ENCODE measurements at places on chromosomes 4 and X. TPM values are rescaled to one million over a fixed set of nuclear protein-coding genes. Genes with fewer than 3 reads are reported as not detected.

GRCh38 chr4:39631700-39632079 lies 7.0 kb downstream of the SMIM14 start:
- DNase-seq: no peak
- H3K27ac ChIP-seq: no peak overlapping the region
- no peaks in the 10 kb centered on the region for H3K27me3 ChIP-seq
- no peaks in the 10 kb centered on the region for H3K36me3 ChIP-seq

DNA sequence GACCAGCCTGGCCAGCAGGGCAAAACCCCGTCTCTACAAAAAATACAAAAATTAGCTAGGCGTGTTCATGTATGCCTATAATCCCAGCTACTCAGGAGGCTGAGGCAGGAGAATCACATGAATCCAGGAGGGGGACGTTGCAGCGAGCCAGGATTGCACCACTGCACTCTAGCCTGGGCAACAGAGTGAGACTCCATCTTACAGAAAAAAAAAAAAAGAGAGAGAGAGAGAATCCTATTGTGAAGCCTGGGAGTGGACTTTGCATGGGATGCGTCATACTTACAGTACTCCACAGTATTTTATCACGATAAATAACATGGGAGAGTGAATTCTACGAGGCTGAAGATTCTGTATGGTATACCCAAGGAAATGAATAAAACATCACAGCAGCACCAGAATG lies 139.6 kb downstream of the AASDH start:
- H3K27ac ChIP-seq: no peak overlapping the region
- H3K36me3 ChIP-seq: no peaks in the 10 kb centered on the region
- DNase-seq: no peak
- no peak overlapping the region for H3K4me3 ChIP-seq
- no peaks in the 10 kb centered on the region for H3K4me1 ChIP-seq

- no peak overlapping the region for H3K27ac ChIP-seq
- DNase-seq: no peak
- no peaks in the 10 kb centered on the region for H3K27me3 ChIP-seq
- no peaks in the 10 kb centered on the region for H3K36me3 ChIP-seq
- H3K4me1 ChIP-seq: no peaks in the 10 kb centered on the region
Observed at GRCh38 chrX:130444641-130445336, 43.0 kb downstream of the RBMX2 start.

DNA sequence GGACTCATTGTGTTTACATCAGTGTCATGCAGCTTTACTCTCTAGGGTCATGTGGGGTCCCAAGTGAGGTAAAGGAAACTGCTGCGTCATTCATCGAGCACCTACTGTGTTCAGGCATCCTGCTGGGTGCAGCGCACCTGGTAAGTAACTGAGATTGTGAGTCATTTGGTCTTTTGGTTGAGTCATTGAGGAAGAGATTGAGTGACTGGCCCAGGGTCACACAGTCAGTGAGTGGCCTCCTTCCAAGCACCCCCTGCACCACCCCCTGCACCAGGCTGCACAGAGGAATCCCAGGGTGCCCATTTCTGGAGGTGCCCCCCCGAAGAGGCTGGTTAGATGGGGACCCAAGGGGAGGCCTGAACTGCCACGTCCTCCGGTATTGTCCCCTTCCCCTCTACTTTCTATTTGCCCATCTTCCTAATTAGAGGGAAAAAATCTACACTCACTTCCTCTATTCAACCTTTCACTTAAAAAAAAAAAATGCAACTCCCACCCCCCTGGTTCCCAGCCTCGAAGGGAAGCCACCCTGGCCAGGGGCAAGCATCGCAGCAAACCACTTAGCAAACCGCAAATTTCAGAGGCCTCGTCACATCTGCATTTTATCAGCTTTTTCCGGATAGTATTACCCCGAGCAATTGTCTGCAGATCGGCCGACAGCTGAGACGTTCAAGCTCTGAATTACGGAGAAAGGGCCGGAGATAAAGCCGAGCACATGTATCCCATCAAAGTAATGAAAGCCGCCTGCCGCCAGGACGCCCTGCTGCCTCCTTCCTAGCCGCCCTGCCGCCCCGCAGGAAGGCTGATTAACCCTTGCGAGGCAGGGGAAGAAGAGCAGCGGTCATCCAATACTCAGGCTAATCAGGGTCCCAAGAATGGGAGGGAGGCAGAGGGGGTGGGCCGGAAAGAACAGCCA lies 96.3 kb upstream of the MSX1 start:
- H3K4me1 ChIP-seq: no peaks in the 10 kb centered on the region
- no peak for DNase-seq
- H3K36me3 ChIP-seq: no peaks in the 10 kb centered on the region
- H3K27me3 ChIP-seq: no peaks in the 10 kb centered on the region

- H3K4me1 ChIP-seq: no peaks in the 10 kb centered on the region
- H3K27me3 ChIP-seq: no peaks in the 10 kb centered on the region
- no peak for DNase-seq
- H3K27ac ChIP-seq: no peak overlapping the region
- H3K4me3 ChIP-seq: no peak overlapping the region
Observed at GRCh38 chr4:147581606-147582350, 35.4 kb upstream of the TMEM184C start.

PRKX gene
- total RNA-seq: 45.9 TPM

CDKL2 gene
- 0.37 TPM for total RNA-seq

All from CD8-positive, alpha-beta memory T cell (primary cell).